ENCODE measurements at places on chromosomes 13 and 19. TPM values are rescaled to one million over a fixed set of nuclear protein-coding genes. Genes with fewer than 3 reads are reported as not detected.

IZUMO1 gene
- 0.43 TPM for total RNA-seq

VSTM1 gene
- not detected for total RNA-seq

SLC10A2 gene
- total RNA-seq: not detected

CYP4F22 gene
- total RNA-seq: not detected

SYNE4 gene
- total RNA-seq: 0.14 TPM

SBNO2 gene
- 26.5 TPM for total RNA-seq

All from thoracic aorta endothelial cell (primary cell).